ENCODE measurements at places on chromosomes 2 and 18.

- DNase-seq, result no peak
Measured at GRCh38 chr18:73948497-73948896, 199.1 kb downstream of the FBXO15 start.

- DNase-seq, result no peak
Measured at GRCh38 chr18:78448591-78448990, 531.0 kb upstream of the SALL3 start.

DNA sequence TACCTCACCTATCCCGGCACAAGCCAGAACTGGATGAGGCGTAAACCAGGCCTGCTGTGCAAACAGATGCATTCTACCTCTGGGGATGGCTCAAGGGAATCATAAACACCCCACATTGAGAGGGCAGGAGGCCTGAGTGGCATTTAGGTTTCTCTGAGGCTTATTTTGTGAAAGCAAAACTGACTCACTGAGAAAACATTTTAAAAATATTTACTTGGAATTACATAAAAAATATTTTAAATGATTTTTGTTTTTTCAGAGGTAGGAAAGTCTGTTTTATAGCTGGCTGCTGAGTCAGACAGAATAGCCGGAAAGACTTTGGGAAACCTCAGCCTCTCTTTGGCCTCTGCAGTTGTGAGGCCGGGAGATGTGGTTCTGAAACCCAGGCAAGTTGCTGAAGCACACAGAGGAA lies 244.1 kb downstream of the NCKAP5 start:
- no peak for DNase-seq

- DNase-seq, result no peak
Measured at GRCh38 chr2:215363461-215364156, 51.8 kb downstream of the ATIC start.

GRCh38 chr2:34656632-34657031 lies 1057.5 kb upstream of the FAM98A start:
- DNase-seq, result no peak

GRCh38 chr2:69554981-69555380 lies 88.6 kb downstream of the AAK1 start:
- DNase-seq, result no peak

- no peak for DNase-seq
Measured at GRCh38 chr18:61651880-61652268, 240.9 kb downstream of the RNF152 start.

- no peak for DNase-seq
Measured at GRCh38 chr2:44250376-44250775, 24.9 kb upstream of the SLC3A1 start.

- no peak for DNase-seq
Measured at GRCh38 chr2:241363426-241363825, 7.3 kb downstream of the FARP2 start.

DNA sequence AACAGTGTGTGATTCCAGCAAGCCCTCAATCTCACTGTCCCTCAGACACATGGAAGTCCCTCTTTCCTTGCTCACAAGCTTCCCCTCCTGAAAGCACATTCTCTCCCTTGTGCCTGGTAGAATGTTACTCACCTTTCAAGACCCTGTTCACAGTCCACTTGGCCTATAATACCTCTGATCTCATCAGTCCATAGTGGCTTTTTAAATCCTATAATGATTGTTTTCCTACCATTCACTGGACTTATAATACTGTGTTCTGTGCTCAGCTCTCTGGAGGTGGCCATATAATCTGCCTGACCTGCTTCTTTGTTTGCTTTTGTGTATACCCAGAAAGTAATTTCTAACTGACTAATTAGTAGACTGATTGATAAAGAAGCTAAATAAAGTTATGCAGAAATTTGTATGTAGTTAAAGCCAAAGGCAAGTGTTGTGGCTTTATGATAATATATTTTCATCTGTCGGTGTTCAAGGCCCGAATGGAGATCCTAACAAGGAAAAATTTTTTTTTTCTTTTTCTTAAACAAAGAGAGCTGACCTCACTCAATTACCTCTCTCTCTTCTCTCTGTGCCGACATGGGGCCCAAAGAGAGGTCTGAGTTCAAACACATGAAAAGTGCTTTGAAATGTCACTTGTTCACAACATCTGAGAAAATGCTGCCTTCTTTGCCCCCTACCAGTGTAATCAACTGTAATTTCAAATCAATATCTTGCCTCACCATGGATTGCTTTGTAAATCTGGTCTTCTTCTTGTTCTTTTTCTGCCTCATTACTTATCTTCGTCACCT lies 1033.0 kb upstream of the PIK3C3 start:
- DNase-seq, result no peak

DNA sequence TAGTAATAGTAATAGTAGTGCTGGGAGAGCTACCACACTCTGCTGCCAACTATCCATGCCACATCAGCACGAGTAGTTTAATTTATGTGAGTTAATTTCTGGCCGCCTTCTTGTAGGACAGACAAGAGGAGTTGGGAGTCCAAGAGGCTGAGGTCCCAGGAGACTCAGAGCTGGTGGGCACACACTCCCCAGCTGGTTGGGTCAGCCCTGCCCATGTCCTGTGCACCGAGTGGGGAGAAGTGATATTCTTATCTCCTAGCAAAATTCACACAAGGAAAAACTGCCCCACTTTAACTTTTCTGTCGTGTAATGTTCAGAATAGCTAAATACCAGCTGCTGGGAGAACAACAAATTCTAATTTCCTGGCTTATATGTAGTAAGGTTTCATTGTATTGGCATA lies 15.2 kb upstream of the MAP4K4 start:
- no peak for DNase-seq

- DNase-seq, result no peak
Measured at GRCh38 chr2:199707593-199708185, 143.3 kb downstream of the FTCDNL1 start.

DNA sequence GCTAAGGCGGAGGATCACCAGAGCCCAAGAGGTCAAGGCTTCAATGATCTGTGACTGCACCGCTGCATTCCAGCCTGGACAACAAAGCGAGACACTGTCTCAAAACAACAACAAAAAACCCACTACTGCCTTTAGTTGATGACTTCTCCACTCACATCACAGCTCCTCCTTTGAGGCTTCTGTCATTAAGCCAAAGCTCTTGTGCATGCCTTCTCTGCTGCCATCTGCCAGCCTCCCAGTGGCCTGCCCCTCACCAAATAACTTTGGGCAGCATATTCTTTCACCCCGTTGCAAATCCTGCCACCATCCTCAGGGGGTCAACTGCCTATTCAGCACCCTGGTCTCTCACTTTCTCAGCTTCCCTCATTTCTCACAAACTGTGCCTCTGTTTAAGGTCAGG lies 27.5 kb downstream of the OSBPL1A start:
- no peak for DNase-seq

DNA sequence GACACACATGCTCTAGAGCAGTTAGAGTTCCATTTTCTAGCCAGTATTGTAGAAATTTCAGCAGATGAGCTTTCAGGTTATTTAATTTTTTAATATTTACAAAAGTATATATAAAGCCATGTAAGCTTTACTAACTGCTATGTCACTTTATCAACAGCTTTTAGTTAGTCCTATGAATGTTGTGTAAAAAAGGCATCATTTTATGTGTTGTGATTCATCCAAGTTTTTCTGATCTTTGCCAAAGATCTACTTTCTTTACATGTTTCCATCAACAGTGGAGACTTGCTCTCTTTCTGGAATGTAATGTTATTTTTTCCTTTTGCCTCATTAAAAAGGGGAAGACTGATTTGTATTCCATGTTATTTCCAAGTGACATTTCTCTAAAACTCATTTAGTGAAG lies 125.2 kb upstream of the TFPI start:
- DNase-seq, result no peak

DNA sequence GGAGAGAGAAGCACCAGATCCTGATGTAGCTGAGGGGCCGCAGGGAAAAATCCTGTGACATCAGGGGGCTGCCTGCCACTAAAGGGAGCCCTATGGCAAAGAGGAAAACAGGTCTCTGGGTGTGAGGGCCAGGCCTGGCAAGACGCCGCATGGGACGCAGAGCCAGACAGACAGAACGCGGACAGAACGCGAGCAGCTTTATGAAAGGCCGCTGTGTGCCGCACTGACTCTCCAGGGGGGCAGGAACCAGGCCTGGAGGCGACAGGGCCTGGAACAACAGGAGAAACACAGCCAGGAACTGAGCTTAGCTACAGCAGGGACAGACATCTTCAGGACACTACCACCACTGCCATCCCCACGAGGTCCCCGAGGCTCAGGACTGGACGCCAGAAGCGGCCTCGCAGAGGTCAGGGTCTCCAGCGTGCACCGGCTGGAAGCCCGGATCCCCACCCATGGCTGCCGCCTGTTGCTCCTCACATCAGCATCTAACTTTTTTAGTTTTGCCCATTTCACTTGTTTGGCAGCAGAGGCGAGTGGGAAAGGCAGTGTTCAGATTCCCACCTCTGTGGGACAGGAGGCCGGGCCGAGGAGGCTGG lies 131.6 kb downstream of the VAPA start:
- DNase-seq, result no peak

DNA sequence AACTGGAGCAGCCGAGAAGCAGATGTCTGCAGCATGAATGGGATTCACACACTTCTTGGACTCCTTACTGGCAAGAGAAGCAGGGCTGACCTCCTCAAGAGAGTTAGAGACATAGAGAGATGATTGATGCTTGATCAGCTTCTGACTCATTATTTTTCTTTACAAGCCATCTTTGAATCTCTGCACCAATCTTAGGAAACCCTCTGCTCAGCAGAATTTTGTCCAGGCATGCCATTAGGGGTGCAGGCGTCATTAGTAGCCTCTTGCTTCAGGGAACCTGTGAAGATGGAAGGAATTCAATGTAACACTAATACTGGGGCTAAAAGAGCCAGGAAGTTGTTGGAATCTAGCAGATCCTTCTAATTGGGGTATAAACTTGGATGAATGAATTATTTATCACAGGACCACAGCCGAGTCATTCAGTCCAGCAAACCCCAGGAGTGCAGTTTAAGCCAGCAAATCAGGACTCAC lies 151.8 kb downstream of the MGAT5 start:
- no peak for DNase-seq

- DNase-seq, result no peak
Measured at GRCh38 chr2:168428431-168428830, 27.6 kb upstream of the CERS6 start.

GRCh38 chr2:133389569-133389968 lies 178.7 kb downstream of the NCKAP5 start:
- no peak for DNase-seq

DNA sequence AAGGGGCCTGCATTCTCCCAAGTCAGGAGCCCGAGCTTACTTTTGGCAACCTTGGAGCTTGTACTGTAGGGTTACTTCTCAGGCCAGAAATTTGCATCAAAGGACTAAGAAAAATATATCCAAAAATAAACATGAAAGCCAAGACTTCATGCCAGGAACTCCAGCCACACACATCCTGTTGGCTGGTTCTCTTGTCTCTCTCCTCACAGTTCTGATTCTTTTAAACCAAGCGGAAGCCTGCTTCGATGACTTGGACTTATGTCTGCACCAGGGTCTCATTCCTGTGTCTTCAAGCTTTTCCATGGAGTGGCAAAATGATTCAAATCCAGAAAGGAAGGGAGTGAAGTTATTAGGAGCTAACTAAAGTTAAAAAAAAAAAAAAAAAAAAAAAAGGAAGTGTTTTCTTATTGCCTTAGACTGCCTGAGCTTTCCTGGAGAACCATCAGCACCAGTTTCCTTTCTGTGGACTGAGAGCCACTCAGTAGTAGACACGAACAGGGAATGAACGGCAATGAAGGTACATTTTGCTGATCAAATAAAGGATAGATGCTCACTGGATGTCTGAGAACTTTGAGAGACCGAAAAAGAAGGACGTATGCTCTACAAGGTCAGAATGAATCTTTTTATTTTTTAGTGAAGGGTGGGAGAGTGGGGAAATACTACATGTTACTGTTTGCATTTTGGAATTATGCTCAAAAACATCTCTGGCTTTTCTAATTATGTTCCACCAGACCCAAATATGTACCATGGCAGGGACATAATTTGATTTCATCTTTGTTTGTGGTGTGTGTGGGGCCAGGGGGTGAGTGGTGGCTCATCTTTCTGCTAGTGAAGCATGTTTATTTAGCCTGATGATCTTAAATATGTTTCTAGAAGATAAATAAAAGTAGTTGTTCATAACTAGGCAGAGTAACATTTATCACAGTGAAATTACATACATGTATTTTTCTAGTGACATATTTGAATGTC lies 86.0 kb downstream of the RAPGEF4 start:
- no peak for DNase-seq

- no peak for DNase-seq
Measured at GRCh38 chr2:137872577-137872976, 91.7 kb upstream of the HNMT start.

DNA sequence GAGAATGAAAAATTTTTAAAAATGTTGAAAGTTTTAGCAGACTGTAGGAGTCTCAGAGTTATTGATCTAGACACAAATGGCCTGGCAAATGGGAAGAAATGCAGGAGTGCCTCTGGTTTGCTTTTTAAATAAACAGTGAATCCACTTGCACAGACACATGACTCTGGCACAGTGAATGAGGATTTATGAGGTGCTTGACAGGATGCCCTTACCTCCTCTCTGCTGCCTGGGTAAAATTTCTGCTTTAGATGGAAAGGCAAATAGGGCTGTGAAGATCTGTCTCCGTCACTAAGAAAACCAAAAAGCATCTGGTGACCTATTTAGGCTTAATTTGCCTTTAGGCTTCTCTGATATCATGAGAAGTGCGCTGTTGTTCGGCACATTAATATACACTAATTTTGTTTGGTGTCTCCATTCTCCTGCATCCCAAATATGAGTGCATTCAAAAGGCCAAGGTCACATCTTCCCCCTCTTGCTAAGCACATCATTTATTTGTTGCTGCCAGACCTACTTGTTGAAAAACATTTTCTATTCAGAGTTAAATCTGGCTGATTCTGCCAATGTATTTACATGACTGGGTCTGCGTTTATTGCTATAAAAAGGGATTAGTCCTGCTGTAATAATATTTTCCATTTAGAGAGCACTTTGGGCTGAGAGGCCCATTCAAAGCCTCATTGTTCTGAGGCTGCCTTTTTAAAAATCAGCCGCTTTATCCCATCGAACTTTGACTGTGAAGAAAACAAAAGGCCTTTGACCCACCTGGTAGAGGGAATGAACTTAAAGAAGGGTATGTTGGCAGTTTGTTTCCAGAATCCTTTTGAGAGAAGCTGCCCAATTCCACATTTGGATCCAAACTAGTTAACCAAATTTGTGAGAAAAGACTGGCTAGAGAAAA lies 94.9 kb downstream of the RNF152 start:
- no peak for DNase-seq

GRCh38 chr2:65960953-65961352 lies 474.0 kb upstream of the MEIS1 start:
- DNase-seq, result no peak

DNA sequence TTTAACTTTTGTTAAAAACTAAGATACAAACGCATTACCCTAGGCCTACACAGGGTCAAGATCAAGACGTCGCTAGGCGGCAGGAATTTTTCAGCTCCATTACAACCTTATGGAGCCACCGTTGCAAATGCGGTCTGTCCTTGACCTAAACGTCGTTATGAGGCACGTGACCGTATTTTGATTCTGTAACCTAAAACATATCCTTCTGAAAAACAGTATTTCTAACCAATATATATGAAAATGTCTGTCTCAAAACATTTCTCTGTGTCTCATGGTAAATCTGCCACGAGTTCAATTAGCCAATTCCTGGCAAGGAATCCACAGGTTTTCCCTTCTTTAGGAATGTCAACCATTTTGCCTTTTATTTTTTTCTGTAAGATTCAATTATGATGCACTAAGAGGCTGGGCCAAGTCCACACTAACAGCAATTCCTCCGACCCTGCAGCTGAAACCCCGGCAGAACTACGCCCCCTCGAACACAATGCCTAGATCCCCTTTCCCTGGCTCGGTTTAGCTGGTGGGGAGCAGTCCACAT lies 1.7 kb downstream of the RTN4 start:
- no peak for DNase-seq

- DNase-seq, result no peak
Measured at GRCh38 chr18:56291294-56291693, 347.1 kb downstream of the TXNL1 start.

- no peak for DNase-seq
Measured at GRCh38 chr2:126787289-126787688, 111.4 kb upstream of the TEX51 start.

Data from activated gamma-delta T cell (primary cell).